Kidney (tissue), 22 donors: ENCODE measurements at places on chromosomes 5 and 9. TPM values are rescaled to one million over a fixed set of nuclear protein-coding genes. Genes with fewer than 3 reads are reported as not detected.

GRCh38 chr5:135934939-135935338 is 19.8 kb downstream of the LECT2 start:
- no peak for DNase-seq

GRCh38 chr5:112895682-112896081 is 26.3 kb downstream of the REEP5 start:
- no peak for DNase-seq

DNA sequence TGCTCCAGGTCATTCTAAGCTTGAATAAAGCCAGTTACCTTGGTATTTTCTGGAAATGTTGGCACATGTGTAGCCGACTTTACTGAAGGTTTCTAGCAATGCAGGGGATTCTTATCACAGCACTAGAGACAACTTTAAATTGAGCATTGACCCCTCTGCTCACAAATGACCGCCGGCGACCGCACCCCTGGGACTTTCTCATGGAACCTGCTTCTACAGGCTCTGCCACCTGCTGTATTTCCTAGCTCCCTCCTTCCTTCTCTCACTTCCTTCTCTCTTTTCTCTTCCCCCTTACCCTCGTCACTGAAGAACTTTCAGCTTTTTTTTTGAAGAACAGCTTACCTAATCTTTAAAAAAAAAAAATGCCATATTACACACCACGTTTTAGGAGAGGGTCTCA is 30.9 kb upstream of the DAB2 start:
- DNase-seq, result no peak

DNA sequence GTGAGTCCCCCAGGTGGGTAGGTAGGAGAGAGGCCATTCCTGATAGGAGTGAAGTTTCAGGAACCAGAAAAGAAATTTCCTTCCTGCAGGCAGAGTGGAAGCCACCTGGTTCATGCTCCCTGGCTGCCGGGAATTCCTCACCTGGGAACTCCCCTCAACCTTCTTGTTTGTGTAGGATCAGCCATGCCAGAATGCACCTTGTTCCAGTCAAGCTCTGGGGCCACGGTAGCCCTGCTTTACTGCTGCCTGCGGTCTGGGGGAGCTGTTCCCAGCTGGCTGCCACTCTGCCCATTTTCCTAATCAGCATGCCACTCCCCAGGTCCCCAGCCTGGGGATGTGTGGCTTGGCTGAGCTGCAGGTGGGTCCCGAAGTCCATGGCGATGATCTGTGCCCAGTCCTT is 18.7 kb upstream of the B4GALT1 start:
- DNase-seq, result peak; percentile 42

GRCh38 chr9:34961574-34962490 is 3.7 kb downstream of the PHF24 start:
- no peak for DNase-seq

- no peak for DNase-seq
These were observed 2200.4 kb upstream of the C9orf72 start for GRCh38 chr9:29773676-29774075.

Gene TRIP13
- total RNA-seq, result 1.6 TPM

Gene KIF4B
- total RNA-seq, result not detected

Gene GPR151
- not detected for total RNA-seq
